ENCODE measurements at places on chromosomes 1 and 21.

DNA sequence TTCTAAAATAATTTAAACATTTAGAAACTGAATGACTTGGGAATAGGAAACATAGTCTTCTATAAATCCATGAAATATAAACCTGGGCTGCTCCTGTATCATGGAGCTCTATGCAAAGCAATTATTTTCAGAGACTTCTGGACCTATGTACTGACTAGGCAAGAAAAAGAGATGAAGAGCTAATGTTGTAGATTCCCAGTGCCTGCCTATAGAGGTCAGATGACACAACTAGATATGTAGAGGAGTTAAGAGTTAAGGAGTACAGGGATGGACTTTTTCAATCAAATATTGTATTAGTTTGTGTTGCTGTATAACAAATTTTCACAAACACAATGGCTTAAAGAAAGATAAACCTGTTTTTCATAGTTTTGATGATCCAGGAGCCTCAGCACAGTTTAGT lies 1434.5 kb downstream of the KCNT2 start:
- no peaks in the 10 kb centered on the region for H3K4me1 ChIP-seq
- no peak for DNase-seq

- DNase-seq, result no peak
- no peaks in the 10 kb centered on the region for H3K27me3 ChIP-seq
- H3K36me3 ChIP-seq, result no peaks in the 10 kb centered on the region
- no peak overlapping the region for H3K4me3 ChIP-seq
These were observed 73.3 kb downstream of the RPAP2 start for GRCh38 chr1:92372164-92372563.

GRCh38 chr1:79373481-79374125 lies 367.1 kb upstream of the ADGRL4 start:
- H3K4me1 ChIP-seq, result no peaks in the 10 kb centered on the region
- H3K36me3 ChIP-seq, result no peaks in the 10 kb centered on the region
- no peaks in the 10 kb centered on the region for H3K27me3 ChIP-seq
- H3K4me3 ChIP-seq, result no peak overlapping the region
- DNase-seq, result no peak
- H3K27ac ChIP-seq, result no peak overlapping the region

GRCh38 chr1:206887701-206888100 lies 9.5 kb upstream of the IL24 start:
- H3K4me1 ChIP-seq, result peaks cover 5% of the 10 kb centered on the region
- H3K4me3 ChIP-seq, result no peak overlapping the region
- H3K36me3 ChIP-seq, result no peaks in the 10 kb centered on the region

All from adrenal gland (tissue), 19 donors.